IMR-90 (cell line): ENCODE measurements at places on chromosomes 3 and 15. TPM values are rescaled to one million over a fixed set of nuclear protein-coding genes. Genes with fewer than 3 reads are reported as not detected.

- DNase-seq: no peak
Measured at GRCh38 chr3:56874269-56874668, 72.5 kb upstream of the ARHGEF3 start.

DNA sequence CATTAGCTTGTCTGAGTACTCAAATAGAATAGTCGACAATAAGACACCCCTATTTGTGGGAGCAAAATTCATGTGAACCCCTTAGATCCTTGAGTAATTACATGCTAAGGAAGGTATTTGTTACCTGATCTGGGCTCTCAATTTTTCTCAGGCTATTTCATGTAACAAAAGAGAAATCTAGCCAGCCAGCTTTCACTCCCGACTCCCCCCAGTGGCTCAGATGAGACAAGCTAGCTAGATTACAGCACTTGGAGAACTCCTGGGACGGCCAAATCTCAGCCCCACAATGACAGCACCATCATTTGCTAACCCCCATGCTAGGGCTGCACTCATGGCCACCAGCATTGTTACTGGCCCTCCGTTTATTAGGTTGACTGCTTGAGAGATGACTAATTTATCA is 41.3 kb downstream of the GLDN start:
- peak; percentile 53 for DNase-seq

- DNase-seq: no peak
Measured at GRCh38 chr3:69052472-69052898, 352 bp upstream of the TMF1 start.

- DNase-seq: peak; percentile 13
Measured at GRCh38 chr3:173552526-173552925, 155.0 kb downstream of the NLGN1 start.

PIGBOS1 gene
- 11.7 and 12.7 TPM in 2 replicates for total RNA-seq

GOLGA6A gene
- not detected in 2 replicates for total RNA-seq

- DNase-seq: peak; percentile 71
Measured at GRCh38 chr3:134330883-134331810, 43.1 kb downstream of the AMOTL2 start.

DNA sequence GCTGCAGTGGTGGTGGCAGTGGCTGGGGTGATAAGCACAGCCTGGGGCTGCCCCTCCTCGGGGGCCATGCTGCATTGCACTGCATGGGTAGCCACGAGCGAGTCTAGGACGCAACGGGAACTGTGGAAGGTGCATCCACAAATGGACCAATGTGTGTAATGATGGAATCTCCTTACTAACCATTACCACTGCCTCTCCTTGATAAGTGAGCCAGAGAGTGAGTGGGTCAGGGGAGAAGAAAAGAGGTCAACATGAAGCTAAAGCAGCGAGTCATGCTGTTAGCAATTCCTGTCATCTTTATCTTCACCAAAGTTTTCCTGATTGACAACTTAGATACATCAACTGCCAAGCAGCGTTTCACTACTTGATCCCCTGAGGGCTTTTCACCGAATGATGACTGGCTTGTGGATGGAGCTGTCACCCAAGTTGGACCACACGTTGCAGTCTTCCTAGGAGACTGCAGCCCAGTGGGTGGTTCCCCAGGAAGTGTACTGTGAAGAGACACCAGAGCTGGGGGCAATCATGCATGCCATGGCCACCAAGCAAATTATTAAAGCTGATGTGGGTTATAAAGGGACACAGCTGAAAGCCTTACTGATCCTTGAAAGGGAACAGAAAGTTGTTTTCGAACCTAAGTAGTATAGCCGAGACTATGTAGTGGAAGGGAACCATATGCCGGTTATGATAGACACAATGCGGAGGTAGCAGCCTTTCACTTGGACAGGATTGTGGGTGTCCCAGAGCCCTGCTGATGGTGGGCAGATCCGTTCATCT is 20.6 kb downstream of the SAMD7 start:
- no peak for DNase-seq

DNA sequence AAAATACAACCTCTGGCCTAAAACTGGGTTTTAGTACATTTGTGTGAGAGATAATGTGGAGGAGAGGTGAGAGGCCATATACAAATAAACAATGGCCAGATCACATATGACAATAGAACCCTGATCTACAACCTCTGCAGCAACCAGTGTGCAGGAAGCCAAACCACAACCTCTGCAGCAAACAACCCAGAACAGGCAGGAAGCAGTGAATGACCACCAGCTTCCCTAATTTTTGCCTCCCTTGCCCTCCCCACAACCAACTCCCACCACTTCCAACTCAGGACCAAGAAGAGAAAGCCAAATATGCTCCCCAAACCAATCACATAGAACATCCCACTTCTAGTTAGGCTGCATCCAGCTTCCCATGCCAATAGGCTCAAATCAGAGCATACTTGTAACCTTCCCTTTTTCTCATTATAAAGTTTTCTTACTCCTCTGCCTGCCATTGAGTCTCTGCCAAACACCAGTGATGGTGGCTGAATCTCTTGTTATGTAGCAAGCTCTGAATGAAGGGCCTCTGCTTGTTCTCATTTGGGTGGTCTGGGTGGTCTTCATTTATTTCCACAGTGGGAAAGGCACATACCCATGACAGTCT is 102.6 kb upstream of the GAP43 start:
- DNase-seq: no peak

DNA sequence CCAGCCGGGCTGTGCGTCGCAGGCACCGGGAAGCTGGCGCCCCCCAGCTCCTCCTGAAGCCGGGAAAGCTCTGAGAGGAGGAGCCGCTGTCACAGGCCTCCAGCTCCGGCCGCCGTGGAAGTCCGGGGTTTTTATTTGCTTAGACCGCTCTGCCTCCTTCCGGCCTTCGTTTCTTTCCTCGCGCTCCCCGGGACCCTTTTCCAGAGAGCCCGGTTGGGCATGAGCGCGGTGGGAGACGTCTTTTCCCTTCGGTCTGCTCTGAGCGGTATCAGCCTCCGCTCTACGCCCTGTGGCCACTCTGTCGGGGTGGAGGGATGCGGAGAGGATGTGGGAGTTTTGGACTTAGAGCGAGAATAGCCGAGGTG is 559 bp downstream of the SENP5 start:
- peak; percentile 9 for DNase-seq

GRCh38 chr15:59191855-59192237 is 14.8 kb upstream of the LDHAL6B start:
- DNase-seq: peak; percentile 96

ROBO1 gene
- 53.9 and 60.8 TPM in 2 replicates for total RNA-seq

FGF7 gene
- total RNA-seq: 34.8 and 69.2 TPM in 2 replicates

GRCh38 chr3:173351886-173352285 is 45.7 kb upstream of the NLGN1 start:
- no peak for DNase-seq

DNA sequence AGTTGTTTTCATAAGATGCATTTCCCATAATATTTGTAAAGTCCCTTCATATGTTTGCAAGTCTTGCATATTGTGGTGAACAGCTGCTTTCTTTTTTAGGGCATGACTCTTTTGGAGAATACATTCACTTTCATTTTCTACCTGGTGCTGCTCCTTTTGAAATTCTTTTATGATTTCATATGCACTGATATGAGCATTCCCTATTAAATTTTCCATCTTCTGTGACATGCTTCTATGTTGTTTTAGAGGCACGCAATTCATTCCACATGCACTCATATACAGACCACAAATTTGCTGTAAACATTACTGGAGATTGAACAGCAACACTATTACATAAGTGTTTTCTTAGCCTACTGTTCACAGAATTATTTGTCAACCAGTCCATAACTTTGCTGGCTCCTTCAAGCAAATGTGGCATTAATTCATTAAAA is 92.8 kb upstream of the TNFSF10 start:
- DNase-seq: peak; percentile 34

- DNase-seq: no peak
Measured at GRCh38 chr3:170277833-170278580, 55.8 kb downstream of the PRKCI start.

DNA sequence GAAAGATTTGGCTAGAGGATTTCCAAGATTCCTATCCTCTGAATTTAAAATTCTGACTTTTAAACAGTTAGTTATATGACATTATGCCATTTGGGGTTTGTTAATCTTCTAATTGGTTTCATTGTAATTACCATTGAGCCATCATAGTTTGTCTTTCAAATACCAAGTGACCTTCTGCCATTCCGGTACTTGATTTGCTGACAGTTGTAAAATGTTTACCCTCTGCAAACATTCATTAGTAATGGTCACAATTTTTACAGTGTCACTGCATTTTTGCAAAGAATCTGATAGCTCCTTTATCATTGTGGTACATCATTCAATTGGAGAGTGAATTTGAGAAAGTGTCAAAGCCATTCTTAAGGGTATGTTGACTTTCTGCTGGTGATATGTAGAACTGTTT is 645.0 kb upstream of the TBL1XR1 start:
- no peak for DNase-seq

DNA sequence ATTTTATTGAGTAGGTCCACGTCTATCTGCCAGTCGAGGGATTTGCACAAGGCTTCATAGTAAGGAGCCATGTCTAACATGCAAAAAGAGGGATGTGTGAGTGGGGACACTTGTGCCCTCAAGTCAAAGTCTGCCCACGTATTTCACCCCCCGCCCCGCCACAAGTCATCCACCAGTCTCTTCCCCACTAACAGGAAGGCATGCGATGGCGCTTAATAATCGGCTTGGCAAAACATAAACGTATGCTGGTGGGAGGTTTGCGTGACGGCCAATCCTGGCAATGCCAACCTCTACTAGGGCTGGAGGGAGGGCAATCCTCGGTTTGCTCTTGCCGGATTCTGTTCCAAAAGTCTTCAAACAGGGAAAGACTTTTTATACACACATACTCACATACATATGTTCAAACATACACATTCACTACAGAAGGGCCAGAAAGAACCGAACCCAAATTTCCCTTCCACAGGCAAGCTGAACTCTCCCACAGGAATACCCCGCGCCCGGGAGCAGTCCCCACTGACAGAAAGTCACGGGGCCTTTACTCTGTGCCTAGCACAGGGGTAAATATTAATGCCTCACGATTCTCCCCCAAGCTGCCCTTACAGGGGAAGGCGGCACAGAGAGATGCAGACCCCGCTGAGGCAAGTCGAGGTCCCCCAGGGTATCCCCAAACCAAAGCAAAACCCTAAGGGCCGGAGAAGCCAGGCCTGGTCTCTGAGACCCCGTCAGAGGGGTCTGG is 675 bp downstream of the PSMD6 start:
- DNase-seq: no peak

- peak; percentile 79 for DNase-seq
Measured at GRCh38 chr3:42101048-42101447, 9.9 kb downstream of the TRAK1 start.

GRCh38 chr15:64180235-64180824 is 17.5 kb upstream of the PPIB start:
- no peak for DNase-seq

DNA sequence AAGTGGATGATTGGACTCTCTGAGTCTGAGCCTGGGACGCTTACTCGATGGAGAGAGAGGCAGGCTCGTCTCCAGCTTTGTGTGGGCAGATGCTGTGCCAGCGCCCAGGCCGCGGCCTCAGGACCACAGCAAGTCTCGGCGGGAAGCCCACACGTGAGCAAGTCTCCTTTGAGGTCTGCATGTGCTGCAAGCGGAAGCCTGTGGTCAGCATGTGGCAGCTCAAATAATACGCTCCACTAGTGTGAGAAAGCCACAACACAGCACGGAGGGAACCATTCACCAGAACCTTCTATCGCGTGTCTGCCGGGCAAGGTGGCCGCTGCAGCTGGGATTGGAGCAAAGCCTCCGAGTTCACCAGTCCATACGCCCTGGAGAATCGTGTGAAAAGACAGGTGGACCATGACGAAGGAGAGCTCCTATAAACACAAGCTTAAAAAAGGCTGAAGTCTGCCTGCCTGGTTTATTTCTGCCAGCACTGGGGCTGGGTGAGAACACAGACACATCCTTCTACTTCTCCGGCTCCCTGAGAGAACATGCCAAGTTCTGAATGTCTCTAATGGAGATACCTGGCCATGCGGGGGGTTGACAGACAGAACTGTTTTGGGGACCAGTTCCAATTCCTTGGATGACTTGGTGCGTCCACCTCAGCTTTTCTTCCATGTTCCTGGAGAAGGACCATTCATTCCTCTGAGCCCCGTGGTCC is 82.0 kb upstream of the LRIG1 start:
- DNase-seq: no peak

DNA sequence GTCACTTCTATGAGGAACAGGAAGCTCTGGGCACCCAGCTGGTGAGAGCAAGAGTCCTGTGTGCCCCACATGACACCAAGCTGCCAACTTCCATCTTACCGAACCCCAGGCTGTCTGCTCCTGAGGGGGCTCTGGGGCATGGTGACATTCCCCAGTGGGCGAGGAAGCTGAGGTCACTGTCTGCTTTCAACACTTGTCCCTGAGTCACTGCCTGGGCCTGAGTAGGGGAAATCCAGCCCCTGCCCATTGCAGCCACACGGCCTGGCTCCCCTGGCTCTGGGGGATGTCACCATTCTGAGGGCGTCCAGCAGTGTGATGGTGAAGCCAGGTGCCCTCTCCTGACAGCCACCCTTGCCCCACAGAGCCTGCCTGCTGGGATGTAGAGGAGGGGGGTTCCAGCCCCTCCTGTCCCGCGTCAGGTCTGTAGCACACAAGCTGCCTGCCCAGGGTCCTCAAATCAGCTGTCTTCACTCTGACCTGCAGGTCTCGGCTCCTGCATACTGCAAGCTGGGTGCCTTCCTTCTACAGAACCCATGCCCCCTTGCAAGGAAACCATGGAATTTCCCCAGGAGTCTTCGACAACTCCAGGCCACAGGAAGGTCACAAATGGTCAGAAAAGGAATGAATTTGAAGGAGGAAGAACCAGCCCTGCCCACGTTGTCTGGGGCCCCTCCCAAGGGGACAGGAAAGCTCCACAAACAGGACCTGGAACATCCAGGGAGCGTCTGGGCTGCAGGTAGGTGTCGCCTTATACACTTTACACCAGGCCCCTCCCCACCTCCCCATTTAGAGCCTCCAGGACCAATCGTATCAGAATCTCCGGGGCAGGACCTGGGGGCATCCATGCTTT is 69.9 kb upstream of the GATM start:
- DNase-seq: peak; percentile 38

DNA sequence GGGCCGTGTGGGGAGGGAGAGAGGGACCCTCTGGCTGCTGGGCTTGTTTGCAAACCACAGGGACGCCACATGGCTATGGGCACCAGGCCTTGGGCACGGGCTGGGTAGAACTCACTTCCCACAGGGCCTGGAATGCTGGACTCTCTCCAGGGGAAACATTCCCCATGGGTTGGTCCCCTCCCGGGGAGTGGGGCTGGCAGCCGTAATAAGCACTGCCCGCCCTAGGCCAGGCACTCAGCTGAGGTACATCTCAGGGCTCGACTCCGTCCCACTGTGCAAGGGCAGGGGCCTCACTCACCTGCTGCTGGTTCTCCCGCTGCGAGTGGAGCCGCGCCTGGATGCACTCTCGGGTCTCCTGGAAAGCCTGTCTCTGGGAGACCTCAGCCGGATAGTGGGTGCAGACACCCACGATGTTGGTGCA is 96.7 kb downstream of the ADCY5 start:
- no peak for DNase-seq

GRCh38 chr3:45534632-45535031 is 59.9 kb upstream of the LIMD1 start:
- DNase-seq: no peak

DNA sequence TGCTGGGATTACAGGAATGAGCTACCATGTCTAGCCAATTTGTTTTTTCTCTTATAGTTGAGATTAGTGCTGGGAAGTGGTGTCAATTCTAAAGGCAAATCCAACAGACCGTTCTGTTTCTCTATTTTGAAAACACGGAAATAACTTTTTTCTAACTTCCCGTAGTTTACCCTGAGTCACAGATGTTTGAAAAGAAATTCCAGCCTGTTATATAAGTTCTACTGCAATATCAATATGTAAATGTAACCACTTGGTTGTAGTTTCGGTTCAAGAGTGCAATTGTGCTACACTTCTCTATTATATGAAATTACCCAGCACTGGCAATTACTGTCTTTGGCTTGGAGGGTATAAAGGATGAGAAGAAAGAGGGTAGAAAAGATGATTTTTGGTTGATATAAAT is 22.3 kb upstream of the GNB4 start:
- DNase-seq: no peak
